ENCODE measurements at places on chromosomes 1 and 21.

DNA sequence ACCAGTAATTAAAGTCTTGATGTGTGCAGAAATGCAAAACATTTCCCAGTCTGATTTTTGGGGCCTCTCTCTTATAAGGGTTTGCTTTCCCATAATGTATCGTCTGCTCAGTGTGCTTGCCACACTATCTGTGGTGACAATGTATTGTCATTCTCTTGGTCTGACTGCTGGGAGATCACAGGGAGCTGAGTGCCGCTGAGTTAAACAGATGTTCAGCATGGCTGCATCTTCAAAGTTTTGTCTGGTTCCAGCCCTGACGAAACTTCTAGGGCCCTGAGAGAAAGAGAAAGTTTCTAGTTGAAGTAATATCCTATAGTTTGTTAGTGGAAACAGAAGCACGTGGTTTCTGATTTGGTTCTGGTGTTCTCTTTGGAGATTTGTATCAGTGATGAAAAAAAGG is 42.6 kb downstream of the DNM3 start:
- no peak for DNase-seq

- no peak for DNase-seq
Observed at GRCh38 chr21:19776076-19776475, 1222.1 kb upstream of the NCAM2 start.

GRCh38 chr1:185297982-185298381 is 19.1 kb downstream of the IVNS1ABP start:
- DNase-seq: peak; percentile 47

DNA sequence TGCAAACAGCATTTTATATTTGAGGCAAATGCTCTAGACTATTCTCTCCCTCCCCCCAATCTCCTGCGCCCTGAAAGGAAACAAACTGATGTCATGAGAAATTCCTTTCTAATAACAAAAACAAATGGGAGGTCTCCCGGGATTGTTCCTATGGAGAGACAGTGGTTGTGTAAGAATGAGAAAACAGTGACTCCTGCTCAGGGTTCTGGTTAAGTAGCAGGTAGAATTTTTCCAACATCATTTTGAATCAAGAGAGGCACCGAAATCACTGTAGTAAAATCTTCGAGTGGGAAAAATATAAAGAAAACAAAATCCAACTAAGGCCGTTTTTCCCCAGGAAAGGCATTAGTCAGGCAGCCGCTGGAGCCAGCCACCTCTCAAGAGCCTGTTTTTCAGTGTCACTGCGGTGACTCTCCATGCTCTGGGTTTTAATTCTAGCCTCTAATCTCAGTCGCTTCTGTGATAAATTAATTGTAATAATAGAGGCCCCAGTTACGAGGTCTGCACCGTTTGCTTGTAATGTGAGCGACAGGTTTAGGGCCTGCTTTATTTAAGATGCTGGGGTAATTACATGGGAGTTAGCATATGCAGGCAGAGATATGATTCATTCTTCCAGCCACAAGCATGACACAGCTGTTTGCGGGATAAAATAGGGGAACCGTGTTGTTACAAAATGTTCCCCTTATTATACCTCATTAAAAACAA is 80.3 kb downstream of the RNF220 start:
- DNase-seq: peak; percentile 79

- DNase-seq: peak; percentile 21
Observed at GRCh38 chr1:243354511-243355153, 98.8 kb downstream of the SDCCAG8 start.

- DNase-seq: no peak
Observed at GRCh38 chr21:18267496-18267895, 22.9 kb downstream of the CHODL start.

GRCh38 chr21:34887725-34888568 is 161.2 kb downstream of the RUNX1 start:
- DNase-seq: peak; percentile 99

DNA sequence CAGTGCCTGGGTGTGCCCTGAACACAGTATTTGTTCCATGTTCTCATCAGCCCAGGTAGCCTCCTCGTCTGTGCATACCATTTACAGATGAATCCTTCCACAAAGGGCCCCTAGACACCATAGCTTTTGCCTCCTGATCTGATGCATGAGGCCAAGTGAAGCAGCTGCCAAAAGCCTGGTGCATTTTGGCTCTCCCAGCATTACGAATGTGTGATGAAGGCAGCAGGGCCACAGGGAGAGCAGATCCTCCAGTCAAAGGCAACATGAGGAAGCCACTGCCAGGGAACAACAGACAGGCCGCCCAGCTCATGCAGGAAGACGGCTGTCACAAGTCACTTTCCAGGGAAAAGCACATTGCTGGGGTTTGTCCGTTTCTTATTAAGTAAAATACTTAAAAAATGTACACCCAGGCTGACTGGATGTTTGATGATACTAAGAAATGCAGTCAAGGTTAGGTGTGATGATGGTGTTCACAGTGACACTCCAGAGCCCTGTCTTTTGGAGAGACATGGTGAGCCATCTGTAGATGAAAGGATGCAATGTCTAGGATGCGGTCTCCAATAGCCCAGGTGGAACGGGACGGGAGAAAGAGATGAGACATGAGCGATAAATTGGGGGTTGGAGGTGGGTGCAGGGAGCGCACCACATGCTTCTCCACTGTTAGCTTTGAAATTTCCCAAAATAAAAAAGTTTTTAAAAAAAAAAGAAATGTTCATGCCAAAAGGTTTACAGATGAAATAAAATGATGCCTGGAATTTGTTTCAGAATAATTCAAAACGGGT is 48.7 kb downstream of the NPHP4 start:
- DNase-seq: no peak

GRCh38 chr1:172460177-172460576 is 16.3 kb upstream of the PIGC start:
- DNase-seq: no peak

All from IMR-90 (cell line).